Brain microvascular endothelial cell (primary cell): ENCODE measurements at places on chromosomes 4 and X.

GRCh38 chr4:14716691-14717090 is 285.6 kb upstream of the CPEB2 start:
- no peak for DNase-seq

GRCh38 chr4:129167640-129168260 is 71.8 kb downstream of the C4orf33 start:
- DNase-seq = no peak

DNA sequence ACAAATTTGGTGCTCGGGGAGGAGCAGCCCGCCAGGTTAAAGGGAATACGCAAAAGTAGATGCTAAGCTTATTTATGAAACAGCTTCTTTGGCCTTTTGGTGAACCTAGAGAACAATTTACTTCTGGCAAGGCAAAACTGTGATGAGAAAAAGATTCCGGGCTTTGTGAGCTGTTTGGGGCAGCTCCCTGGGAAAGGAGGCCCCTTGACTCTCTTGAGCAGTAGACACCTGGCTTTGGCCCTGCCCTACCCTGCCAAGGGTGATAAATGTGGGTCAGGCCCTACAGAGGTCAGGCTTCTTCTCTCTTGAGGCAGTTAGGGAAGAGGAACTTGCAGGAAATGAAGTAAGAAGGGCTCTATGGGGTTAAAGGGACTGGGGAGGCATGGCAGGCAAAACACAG is 509.6 kb downstream of the MID1IP1 start:
- no peak for DNase-seq

GRCh38 chr4:95869961-95870500 is 30.1 kb downstream of the PDHA2 start:
- peak; percentile 1 for DNase-seq

DNA sequence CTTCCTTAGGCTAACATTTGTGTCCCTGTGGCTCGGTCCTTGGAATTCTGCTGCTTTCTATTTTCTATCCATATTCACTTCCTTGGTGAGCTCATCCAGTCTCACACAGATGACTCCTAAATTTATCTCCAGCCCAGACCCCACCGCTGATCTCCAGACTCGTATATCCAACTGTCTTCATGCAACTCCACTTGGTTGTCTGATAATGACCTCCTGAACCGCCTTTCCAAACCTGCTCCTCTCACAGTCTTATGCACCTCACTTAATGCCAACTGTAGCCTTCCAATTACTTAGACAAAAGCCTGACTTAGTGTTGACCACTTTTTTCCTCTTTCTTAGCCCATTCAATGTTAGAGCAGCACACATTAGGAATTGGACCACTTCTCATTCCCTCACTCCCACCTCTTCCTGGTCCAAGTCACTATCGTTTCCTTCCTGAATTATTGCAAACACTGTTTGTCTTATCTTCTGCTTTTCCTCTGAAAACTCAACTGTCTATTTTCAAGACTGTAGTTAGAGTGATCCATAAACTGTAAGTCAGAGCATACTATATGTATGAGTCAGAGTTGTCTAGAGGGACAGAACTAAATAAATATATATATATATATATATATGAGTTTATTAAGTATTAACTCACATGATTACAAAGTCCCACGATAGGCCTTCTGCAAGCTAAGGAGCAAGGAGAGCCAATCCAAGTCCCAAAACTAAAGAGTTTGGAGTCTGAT is 292.5 kb downstream of the UNC5C start:
- no peak for DNase-seq

GRCh38 chr4:175125410-175126068 is 207.4 kb downstream of the ADAM29 start:
- peak; percentile 52 for DNase-seq

DNA sequence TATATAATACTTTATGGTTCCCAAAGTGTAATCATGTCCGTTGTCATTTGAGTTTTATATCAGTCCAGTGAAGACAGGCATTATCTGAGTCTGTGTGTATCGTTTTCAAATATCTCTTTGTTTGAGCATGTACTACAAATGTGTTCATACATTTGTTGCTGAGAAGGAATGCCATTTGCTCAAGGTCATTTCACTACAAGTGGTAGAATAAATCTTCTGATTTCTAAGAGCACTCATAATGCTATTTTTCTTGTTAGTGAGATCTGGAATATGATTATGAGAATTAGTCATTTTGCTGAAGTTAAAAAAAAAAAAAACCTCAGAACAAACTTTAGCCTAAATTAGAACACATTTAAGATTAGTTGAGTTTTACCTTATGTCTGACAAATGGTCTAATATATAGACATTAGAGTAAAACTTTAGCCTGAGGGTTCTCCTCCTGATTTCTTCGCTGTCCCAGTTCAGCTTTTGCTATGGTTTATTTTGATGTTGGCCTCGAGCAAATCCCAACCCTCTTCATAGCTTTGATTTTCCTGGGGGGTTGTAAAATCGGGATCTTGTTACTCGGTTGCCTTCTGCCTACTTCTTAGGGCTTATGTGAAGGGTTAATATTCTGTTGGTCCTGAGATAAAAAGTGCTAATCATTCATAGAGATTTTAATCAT is 87.1 kb downstream of the TMEM131L start:
- DNase-seq = no peak

DNA sequence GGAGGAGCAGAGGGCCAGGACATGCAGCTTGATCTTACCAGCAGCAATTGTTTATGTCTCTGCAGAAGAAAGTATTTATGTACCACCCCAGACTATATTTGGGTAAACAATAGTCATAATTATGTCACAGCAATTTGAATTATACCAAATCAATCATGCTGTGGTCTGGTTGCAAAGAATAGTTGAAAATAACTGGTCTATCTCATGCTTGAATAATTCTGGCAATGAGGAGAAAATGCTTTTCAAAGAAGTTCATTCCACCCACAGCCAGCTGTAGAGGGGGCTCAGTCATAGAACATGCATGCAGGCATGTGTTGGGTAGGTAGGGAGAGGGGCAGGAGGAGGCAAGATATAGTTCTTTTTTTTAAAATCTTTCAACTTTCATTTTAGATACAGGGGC is 399.2 kb downstream of the IL15 start:
- DNase-seq = no peak

DNA sequence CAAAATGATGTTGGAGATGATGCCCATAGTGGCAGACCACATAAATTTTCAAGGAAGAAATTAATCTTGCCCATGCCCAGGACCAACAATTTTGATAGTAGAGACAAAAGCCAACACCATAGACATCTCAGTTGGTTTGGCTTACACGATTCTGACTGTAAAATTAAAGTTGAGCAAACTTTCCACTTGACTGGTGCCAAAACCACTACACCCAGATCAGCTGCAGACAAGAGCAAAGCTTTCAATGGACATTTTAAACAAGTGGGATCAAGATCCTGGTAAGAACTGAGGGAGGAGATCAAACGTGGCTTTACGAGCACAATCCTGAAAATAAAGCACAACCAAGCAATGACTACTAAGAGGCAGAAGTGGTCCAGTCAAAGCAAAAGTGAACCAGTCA is 90.7 kb downstream of the PAPSS1 start:
- no peak for DNase-seq

- no peak for DNase-seq
These were observed 10.6 kb downstream of the TSC22D3 start for GRCh38 chrX:107764845-107765608.
